ENCODE measurements at places on chromosomes 7 and 10.

GRCh38 chr10:95445837-95446486 is 115.2 kb downstream of the SORBS1 start:
- DNase-seq, result no peak

GRCh38 chr10:129033340-129033739 is 433.7 kb upstream of the MGMT start:
- DNase-seq, result no peak

GRCh38 chr10:96850825-96851224 is 18.7 kb downstream of the LCOR start:
- no peak for DNase-seq

DNA sequence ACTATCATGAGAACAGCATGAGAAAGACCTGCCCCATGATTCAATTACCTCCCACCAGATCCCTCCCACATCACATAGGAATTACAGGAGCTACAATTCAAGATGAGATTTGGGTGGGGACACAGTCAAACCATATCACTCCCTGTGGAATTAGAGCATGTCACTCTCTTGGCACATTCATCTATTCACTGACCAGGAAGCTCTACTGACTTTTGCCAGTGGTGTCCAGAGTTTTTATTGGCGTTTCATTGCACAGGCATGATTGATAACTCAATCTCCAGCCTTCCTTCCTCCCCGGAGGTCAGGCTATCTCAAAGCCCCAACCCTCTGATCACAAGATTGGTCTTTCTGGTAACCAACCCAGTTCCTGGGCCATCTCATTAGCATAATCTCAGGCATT is 478.9 kb upstream of the NRP1 start:
- no peak for DNase-seq

DNA sequence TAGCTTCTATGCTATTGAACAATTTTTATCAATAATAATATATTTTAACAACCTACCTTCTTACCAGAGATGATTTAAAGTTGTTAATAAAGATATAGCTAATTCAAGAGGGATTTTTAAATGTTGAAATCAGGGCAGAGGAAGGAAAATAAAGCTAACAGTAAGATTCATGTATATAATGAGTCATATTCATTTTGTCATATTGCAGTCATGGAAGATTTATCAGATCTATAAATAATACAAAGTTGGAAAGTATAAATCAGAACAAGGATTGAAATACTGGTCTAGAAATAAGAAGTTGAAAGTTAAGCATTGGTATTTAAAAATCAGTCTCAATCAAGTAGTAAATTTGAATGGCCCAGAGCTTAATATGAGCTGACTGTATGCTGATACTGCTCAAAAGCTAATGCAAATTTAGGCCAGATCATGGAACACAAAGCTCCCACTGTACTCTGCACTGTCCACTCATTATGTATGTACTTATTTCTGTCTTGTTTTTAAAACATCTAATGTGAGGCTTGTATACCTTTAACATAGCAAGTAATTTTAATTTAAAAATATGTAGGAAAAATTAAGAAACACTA is 196.9 kb downstream of the ZEB1 start:
- no peak for DNase-seq

- peak; percentile 24 for DNase-seq
Measured at GRCh38 chr7:105353752-105354328, 34.9 kb downstream of the SRPK2 start.

DNA sequence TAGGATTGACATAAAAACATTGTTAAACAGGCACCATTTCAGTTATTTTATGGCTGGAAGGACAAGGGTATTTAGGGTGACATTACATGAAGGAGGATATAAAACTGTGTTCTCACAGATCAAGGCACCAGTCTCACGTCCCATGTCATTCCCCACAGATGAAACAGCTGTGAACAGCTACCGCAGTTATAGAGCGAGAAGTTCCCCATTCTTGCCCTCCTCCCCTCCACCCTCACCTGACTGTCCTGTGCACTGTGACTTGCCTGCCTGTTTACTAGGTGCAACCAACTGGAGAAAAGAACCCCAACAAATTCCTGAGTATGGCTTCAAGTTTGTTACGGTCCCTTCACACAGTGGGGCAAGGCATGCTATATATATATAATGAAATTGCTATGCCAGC is 141.6 kb downstream of the SND1 start:
- DNase-seq, result no peak

DNA sequence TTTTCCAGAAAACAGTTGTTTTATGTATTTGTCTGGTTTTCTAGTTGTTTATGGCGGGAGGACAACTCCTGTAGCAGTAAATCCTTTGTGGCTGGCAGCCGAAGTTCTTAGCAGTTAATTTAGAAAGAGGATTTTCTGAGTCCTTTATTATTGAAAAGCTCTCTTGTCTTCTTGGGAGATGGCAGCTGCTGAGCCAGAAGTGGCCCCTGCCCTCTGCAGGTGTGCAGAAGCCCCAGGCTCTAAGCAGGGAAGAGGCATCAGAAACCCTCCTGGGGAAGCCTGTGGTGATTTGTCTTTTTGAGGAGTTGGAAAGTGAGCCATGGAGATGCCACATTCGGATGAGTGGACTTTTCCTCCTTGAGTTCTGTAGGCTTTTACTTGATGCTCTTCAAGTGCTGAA is 106.3 kb downstream of the GLRX3 start:
- no peak for DNase-seq

GRCh38 chr10:31875608-31876007 is 53.0 kb downstream of the ARHGAP12 start:
- DNase-seq, result no peak

DNA sequence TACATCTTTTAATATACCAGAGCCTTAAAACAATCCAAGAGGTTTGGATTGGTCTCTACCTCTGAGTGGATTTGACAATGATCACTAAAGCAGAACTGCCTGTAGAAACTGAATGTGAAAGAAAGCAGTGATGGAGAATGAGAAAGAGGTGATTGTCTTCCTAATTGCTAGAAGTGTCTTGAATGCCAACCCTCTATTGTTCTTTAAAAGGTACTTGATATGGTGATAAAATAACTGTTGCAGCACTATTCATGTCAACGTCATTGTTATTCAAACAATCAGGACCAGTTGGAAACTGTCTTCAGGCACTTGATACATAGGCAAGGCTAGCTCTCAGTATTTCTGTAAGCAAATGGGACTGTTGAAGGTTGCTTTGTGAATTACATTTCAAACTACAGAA is 47.9 kb upstream of the ITPRID1 start:
- DNase-seq, result no peak

DNA sequence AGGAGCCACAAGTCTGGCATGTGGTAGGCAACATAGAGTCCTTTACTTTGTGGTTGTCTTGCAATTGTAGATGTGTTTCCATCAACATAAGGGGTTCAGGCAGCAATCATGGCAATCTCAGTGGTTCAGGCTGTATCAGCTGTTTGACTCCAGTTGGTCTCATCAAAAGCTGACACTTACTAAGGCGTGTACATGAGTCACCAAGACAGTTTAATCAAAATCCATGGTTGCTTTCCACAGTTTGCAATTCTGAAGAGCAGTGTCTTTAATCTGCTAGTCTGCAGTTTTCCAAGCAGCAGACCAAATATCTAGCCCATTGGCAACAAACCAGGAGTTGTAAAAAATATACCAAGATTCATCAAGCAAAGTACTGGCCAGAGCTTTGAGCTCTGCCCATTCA is 210.2 kb downstream of the MDFIC start:
- no peak for DNase-seq

DNA sequence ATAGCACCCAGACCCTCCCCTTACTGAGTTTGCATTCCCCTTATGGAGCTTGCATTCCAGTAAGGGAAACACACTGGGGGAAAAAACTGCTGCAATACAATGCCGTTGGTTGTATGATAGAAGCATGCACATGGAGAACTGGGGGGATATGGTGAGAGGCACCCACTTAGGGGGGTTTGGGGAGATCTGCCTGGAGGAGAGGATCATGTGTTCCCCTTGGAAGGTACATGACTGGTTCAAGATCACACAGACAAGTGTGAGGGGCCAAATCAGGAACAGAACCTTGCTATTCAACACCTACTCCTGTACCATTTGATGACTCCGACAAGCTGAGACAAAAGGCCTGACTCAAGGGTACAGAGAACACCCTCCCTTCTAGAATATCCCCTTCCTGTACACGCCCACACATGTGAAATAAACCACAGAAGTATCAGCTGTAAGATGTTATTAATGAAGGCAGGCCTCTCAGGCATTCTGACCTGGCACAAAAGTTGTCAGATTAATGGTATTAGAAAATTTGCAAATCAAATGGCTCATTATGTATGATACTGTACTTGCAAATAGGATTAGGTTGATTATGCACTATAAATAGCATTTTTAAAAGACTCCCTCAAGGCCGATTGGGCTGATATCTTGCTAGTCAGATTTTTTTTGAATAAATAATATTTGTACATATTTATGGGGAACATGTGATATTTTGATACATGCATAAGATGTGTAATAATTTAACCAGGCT is 122.2 kb downstream of the NPY start:
- DNase-seq, result no peak

DNA sequence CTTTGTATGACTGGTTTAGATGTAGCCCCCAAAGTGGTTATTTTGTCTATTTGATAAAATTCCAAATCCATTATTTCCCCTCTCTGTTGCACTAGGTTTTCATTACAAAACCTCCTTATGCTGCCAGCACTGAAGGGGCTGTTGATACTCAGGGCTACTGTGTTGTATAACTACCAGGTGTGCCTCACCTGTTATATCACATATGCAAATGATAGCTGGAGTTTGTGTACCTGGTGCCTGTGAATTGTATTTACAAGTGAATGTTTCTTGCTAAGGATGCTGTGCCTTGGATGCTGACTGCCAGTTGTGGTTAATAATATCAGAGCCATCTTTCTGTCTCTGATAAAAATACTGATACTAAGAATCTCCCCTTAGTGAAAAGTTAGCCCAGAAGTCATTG is 84.8 kb upstream of the CCDC6 start:
- no peak for DNase-seq

GRCh38 chr10:100687143-100688003 is 58.0 kb upstream of the PAX2 start:
- DNase-seq, result no peak

DNA sequence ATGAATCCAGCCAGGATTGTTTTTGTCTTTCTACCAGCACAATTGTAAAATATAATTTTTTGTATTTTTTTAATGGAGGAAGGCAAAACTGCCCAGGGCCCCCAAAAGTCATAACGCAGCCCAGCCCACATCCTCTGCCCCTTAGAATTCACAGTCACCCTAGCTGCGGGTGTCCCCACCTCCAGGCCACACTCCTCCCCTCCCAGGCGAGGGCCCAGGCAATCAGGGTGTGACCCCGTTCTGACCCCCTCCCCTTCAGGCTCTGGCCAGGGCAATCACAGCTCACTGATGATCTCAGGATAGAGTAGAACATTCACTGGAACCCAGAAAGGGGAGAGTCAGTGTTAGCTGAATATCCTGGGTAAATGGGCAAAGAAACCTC is 92.0 kb upstream of the MACROH2A2 start:
- DNase-seq, result no peak

- DNase-seq, result no peak
Measured at GRCh38 chr7:28224172-28224571, 43.6 kb upstream of the JAZF1 start.

GRCh38 chr10:14798636-14799035 is 23.9 kb upstream of the FAM107B start:
- no peak for DNase-seq

DNA sequence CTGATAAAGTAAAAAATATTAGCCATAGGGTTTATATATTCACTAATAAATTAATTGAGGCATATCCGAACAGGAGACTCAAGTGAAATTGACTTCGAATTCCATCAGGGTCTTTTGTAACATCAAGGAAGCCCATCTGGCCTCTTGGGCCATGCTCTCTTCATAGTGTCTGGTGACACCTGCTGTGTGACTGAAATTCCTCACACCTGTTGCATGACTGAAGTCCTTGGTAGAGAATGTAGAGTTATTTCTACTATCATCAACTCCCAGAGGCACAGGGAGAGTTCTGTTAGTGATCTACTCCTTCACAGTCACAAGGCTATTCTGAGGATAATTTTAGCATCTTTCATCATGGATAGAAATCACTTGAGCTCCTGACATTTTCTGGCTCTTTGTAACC is 138.3 kb upstream of the LSM8 start:
- DNase-seq, result no peak

GRCh38 chr10:3834404-3834803 is 49.4 kb upstream of the KLF6 start:
- DNase-seq, result no peak

DNA sequence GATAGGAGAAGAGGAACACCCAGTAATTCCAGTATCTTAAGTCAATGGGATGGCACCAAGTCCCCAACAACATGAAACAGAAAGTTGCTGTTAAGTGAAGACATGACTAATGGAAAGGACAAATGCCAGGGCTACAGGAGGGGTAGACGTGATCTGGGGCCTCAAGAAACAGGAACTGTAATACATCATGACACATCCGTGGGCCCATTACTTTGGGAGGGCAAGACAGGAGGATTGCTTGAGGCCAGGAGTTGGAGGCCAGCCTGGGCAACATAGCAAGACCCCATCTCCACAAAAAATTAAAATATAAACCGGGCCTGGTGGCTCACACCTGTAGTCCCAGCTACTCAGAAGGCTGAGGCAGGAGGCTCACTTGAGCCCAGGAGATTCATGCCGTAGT is 408.6 kb upstream of the PRKCQ start:
- DNase-seq, result no peak

- no peak for DNase-seq
Measured at GRCh38 chr7:27423290-27423689, 180.7 kb downstream of the EVX1 start.

GRCh38 chr10:108616559-108617285 is 1306.6 kb downstream of the XPNPEP1 start:
- no peak for DNase-seq

DNA sequence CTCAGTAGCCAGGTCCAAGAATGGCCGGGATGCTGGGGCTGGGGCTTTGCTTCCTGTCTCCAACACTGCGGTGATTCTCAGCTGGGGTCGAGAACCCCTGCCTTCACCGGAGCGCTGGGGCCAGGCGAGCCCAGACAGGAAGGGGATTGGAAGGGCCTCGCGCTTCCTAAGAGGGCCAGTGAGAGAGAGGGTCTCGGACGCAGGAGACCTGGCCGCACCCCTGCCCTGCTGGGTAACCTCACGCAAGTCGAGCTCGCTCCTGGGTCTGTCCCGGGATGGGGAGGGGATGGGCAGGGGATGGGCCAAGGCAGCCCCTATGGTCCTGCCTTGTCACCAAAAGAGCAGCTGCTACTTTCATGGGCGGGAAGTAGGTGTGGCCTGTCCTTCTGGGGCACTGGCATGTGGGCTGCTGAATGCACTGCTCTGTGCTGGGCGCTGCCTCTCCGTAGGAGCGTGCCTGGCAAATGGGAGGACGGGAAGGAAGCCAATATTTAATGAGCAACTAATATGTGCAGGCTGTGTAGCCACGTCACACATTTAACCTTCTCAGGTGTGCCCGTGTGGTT is 20.0 kb downstream of the KCNK18 start:
- peak; percentile 25 for DNase-seq

- DNase-seq, result no peak
Measured at GRCh38 chr7:137081321-137082093, 213.1 kb downstream of the CHRM2 start.

GRCh38 chr10:61606959-61607907 is 55.5 kb upstream of the CABCOCO1 start:
- DNase-seq, result no peak
